NCI-H187 treated with DMSO at 0.1 percent for 48 hours (cell line): ENCODE measurements at places on chromosomes 5 and 9.

DNA sequence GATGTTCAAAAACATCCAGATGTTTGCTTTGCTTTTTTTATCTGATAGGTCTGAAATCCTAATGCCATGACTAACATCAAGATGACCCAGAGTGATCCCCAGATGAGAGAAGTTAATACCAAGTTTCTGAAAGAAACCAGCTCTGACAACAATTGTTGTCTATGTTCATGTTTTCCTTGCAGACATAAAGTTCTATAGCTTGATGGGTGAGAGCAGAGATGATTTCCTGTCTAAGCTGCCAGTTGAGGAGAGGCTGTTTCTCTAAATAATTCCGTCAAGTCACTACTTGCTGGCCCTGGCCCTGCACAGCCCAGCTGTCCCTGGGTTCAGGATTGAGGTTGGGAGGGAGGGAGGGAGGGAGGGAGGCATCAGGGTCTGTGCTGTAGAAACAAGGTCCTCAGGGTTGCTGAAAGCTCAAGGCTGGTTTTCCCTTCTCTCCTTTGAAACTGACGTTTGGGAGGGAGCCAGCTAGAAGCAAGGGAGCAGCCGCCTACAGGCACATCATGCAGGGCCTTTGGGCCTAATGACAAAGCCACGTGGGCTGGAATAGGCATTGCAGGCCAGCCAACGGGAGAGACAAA is 3.9 kb downstream of the SPARC start:
- DNase-seq, result no peak

DNA sequence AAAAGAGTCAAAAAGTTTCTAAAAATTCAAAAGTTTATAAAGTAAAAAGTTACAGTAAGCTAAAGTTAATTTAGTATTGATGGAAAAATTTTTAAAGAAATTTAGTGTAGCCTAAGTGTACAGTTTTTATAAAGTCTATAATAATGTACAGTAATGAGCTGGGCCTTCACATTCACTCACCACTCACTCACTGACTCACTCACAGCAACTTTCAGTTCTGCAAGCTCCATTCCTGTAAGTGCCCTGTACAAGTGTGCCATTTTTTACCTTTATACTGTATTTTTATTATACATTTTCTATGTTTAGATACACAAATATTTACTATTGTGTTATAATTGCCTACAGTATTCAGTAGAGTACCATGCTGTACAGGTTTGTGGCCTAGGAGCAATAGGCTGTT is 239.5 kb upstream of the MAP3K1 start:
- DNase-seq, result no peak

GRCh38 chr9:93079371-93079770 is 16.6 kb upstream of the CARD19 start:
- DNase-seq, result no peak

DNA sequence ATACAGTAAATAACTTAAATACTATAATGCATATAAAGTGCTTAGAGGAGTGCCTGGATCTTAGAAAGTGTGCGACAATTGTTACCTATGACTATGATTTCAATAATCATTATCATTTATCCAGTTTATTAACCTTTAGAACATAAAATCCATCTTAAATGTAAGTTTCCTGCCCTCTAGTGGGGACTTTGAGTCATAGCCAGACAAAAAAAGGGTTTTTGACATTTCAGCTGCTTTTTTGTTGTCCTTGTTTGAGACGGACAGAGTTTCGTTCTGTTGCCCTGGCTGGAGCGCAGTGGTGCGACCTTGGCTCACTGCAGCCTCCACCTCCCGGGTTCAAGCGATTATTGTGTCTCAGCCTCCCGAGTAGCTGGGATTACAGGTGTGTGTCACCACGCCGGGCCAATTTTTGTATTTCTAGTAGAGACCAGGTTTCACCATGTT is 9.7 kb upstream of the C9orf152 start:
- DNase-seq, result no peak

GRCh38 chr9:99748266-99748665 is 73.4 kb upstream of the NR4A3 start:
- DNase-seq, result no peak

- DNase-seq, result no peak
These were observed 289.2 kb upstream of the TMEM161B start for GRCh38 chr5:88557881-88558280.

DNA sequence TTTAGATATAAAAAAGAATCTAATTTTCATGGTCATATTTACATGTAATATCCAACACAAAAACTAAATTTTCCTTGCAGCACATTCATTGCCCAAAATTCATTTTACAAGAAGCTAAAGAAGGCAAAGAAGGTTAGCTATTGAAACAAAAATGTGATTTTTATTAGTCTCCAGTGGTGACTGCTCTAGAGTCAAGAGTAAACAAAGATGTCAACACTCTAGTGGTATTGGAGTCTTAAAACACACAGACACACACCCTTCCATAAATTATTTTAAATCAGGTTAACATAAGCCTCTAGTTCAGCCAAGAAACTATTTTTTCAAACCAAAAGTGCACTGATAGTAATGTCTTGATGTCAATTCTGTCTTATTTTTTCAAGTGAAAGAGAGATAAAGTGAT is 329.2 kb downstream of the ZNF608 start:
- no peak for DNase-seq

DNA sequence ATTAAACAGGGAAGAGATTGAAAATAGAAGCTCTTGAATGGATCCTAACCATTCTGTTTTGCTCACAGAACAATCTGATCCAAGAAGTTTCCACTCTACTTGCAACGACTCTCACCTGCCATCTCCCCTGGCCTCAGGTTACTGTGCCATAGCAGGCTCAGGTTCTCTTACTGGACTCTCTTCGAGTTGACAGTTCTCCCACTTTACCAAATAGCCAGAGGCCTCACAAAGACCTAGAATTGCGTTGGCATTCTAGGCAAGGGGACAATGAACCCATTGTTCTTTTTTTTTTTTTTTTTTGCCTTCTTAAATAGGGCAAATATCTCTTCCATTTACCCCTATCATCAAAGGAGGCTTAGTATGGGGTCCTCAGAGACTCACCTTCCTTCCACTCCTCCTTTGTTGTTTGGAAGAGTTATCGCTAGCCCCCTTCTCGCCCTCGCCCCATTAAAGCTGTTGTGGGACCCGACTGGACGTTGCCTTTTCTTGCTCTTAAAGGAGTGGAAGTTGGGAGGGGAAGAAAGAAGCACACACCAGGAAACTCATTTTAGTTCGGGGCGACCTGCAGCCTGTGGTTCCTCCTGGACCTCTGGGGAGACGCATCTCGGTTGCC is 688 bp upstream of the PLPPR1 start:
- no peak for DNase-seq

DNA sequence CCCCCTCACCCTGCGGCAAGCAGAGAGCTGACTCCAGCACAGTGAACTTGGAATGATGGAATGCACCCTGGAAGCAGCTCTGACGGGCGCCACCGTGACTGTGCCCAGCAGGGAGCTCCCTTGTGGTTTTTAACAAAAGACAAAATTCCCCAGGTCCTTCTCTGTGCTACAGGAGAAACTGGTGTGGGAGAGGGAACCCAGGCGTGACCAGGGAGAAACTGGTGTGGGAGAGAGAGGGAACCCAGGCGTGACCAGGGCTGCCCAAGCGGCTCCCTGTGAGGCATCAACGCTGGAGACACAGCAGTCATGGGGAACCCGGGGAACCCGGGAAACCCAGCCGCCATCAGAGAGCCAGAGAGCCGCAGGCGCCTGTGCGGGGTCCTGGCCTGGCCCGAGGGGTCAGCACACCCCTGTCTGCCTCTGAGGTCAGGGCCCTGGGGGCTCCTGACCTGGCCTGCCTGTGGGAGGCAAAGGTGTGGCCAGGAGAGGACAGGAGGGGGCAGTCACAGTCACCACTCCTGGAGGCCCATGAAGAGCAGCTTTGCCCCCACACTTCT is 3.1 kb upstream of the AHRR start:
- DNase-seq, result no peak

- DNase-seq, result no peak
These were observed 171.2 kb upstream of the KIF2A start for GRCh38 chr5:62134811-62135210.

GRCh38 chr5:50733741-50734140 is 67.3 kb downstream of the PARP8 start:
- no peak for DNase-seq

DNA sequence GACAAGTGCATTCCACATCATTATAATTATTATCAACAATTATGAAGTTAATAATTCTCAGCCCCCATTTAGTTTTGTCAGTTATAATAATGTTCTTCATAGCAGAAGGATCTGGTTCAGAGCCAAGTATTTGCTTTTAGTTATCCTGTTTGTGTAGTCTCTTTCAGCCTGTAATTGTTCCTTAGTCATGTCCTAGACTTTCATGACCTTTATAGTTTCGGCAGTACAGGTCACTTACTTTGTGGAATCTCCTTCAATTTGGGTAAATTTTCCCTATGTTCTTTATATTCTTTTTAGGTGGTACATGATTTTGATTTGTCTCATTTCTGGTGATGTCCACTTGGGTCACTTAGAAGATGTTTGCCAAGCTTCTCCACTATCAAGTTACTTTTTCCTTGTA is 34.3 kb downstream of the UBE2R2 start:
- no peak for DNase-seq

DNA sequence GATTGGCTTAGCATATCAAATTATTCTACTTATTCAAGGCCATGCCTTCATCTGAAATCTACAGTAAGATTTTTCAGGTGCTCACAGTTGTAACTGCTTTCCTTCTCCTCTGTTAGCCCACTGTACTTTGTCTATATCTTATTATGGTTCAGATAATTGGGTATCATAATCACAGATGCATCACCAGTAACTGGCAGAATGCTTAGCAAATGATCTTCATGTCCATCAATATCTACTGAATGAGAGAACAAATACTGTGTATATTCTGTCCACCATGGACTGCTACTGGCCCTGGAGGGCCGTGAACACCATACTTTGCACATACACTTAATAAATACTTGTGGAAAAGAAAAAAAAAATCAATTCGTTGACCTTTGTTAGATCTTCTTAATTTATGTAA is 96.2 kb downstream of the MEF2C start:
- DNase-seq, result no peak

DNA sequence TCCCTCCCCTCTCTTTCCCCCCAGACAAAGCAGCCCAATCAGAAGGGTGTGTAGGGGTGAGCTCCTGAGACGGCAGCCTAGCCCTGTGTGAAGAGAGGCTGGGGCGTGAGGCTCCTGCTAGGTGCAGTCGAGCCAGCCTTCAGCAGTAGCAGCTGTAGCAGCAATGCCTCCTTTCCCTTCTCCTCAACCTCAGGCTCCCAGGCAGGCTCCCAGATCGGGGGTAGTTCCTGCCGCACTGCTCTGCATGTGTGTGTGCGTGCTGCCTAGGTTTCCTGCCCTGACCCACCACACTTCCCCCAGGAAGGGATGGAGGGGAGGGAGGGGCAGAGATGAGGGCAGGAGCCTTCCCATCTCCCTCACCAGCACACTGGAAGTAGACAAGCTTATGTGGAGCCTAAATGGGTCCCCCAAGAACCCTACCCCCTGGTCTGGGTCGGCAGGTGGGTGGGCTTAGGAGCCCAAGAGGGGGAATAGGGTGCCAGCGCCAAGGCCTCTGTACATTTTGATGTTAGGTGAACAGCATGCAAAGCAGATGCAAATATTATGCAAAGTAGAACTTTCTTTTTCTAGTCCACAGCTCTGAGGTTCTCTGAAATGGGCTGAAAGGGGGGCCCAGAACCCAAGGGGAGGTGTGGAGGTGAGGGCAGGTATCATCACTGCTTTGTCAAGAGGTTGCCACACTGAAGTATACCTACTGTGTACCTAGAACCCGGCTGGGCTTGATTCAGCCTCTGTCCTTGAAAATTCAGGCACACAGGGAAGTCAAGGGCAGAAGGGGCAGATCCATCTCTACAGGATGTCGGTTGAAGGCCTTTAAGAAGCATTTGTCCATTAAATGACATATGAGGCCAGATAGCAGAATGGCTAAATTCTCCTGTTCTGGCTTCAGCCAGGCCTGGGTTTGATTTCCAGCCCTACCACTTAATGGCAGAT is 57.8 kb downstream of the CXXC5 start:
- DNase-seq, result no peak

DNA sequence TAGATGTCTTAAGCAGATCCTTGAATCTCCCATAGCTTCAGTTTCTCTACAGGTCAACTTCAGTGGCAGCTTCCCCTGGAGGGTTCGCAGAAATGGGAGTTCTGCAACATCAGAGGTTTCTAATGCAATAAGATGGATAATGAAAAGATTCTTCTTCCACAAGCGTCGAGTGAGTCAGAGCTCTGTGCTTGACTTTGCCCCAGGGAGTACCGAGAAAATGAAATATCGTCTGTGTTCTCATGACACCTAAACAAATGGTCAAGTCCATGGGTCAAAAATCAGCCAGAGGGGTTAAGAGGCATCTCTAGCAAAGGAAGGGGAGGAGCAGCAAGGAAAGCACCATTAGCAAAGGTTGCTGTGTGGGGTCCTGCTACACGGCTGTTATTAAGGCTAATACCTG is 3.2 kb upstream of the ADRA1B start:
- no peak for DNase-seq

- DNase-seq, result no peak
These were observed 213.6 kb downstream of the DAB2IP start for GRCh38 chr9:121865060-121865459.

DNA sequence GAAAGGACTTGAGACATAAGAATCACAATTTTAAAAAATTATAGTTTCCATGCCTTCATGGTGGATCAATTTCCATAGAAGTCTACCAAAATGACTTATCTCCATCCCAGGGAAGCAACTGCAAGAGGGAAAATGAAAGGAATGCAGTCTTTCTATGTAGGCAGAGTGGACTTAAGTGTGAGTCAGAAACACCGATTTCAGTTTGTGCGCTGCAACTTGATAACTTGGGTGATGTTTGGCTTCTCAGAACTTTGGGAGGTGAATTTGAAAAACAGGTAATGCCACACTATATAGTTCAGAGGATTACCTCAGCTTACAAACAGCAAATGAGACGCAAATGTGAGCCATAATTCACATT is 708 bp upstream of the CSNK1G3 start:
- no peak for DNase-seq

DNA sequence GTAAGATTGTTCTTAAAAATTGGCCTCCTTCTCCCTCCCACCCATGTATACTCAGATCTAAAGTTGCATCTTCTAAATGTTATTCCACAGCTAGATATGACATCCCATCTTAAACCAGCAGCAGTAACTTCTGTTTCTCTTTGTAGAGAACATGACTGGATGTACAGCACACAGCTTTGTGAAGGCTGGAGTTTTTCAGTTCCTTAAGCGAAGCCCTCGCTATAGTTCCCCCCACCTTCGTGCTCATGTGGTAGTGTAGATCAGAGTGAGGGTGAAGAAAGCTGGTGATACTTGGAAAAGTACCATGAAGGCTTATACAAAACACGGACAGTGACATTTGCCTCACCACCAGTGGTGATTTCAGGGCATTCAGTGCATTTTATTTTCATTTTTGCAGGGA is 137.5 kb downstream of the MAT2B start:
- DNase-seq, result no peak
